A549 treated with CORT108297 at 1 μM for 4 hours (cell line): ENCODE measurements at places on chromosomes 4 and X. TPM values are rescaled to one million over a fixed set of nuclear protein-coding genes. Genes with fewer than 3 reads are reported as not detected.

The SRPK3 gene
- total RNA-seq, result 0.02 to 0.45 TPM (median 0.05 TPM) in 4 of 5 replicates, not detected in the other

The VSIG4 gene
- not detected in 5 replicates for total RNA-seq

The TMEM271 gene
- not detected in 5 replicates for total RNA-seq

The ATP2B3 gene
- 0.05 to 0.25 TPM (median 0.17 TPM) in 5 replicates for total RNA-seq

The ARHGAP4 gene
- 1.1 to 2.4 TPM (median 1.7 TPM) in 5 replicates for total RNA-seq

The MAGEA9B gene
- not detected in 5 replicates for total RNA-seq

The TENM3 gene
- total RNA-seq, result 1.0 to 1.8 TPM (median 1.5 TPM) in 5 replicates
